Esophagus mucosa (tissue), 1 donor: ENCODE measurements at places on chromosomes 3 and 15. TPM values are rescaled to one million over a fixed set of nuclear protein-coding genes. Genes with fewer than 3 reads are reported as not detected.

DNA sequence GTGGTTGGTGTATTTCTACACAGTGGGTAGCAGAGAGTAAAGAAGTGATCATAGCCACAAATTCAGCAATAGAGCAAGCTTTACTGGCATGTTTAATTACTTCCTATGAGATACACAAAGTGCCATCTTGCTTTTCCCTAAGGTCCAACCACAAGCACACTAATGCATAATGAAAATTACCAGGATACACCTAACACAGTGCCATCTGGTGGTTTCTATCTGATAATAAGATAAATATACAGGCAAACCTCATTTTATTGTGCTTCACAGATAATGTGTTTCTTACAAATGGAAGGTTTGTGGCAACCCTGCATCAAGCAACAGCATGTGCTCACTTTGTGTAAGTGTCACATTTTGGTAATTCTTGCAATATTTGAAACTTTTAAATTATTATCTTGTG is 223.0 kb downstream of the NSUN3 start:
- no peak for ATAC-seq

DNA sequence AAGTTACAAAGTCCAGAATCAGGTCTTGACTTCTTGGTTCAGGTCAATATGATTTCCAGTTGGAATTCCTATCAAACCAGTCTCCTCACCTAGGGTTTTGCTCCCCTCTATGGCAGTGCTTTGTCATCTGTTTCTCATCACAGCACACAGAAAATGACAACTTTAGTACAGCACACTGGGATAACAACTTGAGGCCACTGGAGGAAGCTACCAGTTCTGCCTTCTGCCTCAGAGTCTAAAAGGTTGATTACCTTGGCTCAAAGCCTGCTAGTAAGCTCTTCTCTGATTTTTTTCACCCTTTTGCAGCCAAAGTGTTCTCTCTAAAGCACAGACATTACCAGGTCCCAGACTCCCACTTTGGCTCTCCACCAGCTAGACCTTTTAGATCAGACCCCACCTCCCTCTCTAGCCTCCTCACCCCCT is 24.8 kb upstream of the TRIM59 start:
- no peak for ATAC-seq

Gene XCR1
- 0.04 TPM for total RNA-seq

- no peak for ATAC-seq
Observed at GRCh38 chr15:51098331-51098619, 3.6 kb upstream of the TNFAIP8L3 start.

DNA sequence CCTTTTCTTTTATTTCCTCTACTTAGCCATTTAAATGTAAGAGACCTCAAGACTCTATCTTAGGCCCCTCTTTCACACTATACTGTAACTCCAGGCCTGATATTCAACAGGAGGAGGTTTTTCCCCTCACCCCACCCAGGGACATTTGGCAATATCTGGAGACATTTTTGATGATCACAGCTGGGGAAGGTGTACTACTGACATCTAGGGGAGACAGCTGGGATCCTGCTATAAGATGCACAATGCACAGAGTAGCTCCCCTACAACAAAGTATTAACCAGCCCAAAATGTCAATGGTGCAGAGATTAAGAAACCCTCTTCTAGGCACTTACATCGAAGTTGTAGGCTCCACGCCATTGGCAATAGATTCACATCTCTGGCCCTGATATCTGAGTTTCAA is 517.5 kb upstream of the UBE2E2 start:
- no peak for ATAC-seq

DNA sequence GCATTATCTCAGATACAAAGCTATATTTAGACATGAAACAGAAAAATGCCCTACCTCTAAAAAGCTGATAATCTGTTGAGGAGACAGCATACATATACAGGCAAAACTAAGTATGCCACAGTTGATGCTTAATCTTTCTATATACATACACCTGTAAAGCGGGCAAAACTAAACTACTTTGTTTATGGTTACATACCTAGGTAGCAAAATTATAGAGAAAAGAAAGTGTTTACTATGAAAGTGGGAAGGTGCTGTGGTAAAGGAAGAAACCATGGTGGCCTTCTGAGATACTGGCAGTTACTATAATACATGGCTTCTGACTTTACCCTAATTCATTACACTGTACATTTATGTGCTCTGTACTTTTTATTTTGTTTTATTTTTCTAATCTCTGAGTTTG is 36.0 kb upstream of the NR1I2 start:
- ATAC-seq: no peak

DNA sequence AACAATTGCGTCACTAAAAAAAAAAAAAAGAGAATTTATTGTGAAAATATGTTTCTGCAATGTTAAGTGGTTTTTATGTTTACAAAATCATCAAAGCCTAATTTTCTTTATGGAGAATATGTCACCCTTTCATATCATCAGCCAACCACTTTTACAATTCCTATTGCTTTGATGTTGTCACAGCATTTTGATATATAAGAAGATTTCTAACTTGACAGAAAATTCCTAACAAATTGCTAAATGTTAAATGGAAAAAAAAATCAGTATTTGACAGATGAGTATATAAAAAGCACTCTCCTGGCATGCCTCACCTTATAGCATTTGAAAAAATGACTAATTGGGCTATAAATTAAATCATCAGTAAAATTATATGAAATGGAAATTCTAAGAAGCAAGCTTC is 1457.3 kb upstream of the ALCAM start:
- ATAC-seq: no peak

DNA sequence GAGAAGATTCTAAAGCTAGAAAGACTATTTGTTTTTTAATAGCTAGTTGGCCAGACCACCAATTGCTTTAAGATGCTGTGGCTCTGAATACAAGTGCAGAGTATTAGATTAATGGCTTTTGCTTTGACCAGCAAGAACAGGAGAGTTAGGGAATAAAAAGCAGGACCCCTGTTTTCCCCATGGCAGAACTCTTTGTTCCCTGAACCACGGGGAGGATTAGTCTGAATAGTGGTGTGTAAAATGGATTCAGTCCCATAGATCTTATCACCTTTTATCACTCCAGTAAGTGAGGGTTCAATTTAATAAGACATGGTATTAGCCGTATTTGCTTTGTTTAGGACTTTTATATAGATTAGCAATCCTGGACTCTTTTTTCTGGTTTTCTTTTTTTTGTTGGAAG is 562.6 kb upstream of the DPPA4 start:
- no peak for ATAC-seq

Gene CFAP100
- total RNA-seq: not detected

DNA sequence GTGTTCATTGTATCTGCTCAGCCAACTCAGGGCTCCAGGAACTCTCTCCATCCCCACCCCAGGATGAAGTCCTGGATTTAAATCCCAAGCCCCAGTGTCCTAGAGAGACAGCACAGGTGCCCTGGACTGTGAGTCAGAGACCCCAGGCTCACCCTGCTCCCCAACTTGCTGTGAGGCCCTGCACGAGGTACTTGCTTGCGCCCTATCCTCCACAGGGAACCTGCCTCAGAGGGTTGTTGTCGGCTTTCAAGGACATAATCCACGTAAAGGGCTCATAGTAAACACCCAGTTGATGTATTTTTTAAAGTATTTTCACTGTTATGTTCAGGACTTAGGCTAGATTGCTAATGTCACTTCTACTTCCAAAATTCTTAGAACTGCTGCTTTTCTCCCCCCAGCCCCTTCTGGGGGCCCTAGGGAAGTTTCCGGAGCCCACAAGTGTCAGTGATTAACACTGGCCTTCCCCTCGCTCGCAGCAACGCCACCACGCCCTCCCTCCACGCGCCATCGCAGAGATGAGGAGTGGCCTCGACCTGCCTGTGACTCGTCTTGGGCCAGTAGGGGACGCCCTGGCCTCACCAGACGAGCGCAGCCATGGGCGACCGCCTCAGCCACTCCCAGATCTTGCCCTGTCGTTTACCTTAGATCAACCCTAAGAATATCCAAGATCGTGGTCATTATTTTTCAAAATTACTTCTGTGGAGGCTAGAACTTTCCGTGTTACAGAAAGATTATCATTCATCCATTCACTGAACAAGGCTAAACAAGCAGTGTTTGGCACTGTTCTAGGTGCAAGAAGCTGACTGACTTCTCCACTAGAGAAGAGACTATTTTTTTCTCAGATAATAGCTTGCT is 6.0 kb upstream of the SRP14 start:
- ATAC-seq: peak; percentile 85

- no peak for ATAC-seq
Observed at GRCh38 chr3:143608966-143609365, 239.3 kb downstream of the SLC9A9 start.
